ENCODE measurements at places on chromosomes 3 and 15.

DNA sequence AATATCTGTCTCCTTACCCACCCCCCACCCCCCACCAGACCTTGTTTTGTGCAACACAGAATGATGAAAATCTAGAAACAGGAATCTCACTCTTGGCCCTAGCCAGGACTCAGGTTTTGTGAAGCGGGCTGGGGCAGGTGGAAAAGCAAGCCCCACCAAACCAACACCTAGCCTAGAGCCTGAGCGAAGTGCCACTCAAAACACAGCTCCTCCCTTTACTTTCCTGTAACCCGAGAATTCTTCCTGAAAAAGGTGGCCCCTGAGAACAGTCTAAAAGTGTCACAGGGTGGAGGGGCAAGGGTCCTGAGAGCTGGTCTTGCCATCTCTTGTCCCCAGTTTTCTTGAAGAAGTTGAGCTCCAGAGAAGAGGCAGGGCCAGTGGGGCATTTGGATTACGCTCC, 17.4 kb upstream of the RPUSD3 start:
- DNase-seq, result no peak

DNA sequence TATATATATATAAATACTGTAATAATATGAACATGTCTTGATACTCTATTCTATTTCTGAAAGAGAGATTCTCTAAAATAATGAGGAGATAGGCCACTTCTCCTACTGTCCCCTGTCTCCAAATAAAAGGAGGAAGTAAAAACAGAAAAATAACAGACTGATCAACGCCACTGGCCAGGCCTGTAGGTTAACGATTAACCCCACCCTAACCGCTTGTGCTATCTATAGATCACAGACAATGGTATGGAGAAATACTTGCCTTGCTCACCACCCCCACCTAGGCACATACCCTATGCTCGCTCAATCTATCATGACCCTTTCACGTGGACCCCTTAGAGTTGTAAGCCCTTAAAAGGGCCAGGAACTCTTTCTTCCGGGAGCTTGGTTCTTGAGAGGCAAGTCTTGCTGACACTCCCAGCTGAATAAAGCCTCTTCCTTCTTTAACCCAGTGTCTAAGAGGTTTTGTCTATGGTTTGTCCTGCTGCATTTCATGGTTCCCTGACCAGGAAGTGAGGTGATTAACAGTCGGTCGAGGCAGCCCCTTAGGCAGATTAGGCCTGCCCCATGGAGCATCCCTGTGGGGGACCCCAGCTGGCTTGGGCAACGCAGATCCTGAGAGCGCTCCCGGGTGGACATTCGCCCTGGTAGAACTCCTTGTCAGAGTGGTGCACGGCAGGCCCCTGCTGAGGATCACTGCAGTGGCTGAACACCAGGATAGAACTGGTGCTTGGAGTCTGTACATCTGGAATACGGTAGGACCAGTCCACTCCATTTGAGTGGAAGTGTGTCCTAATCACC, 521.8 kb upstream of the CNTN3 start:
- DNase-seq, result no peak

- DNase-seq, result no peak
These were observed 8.7 kb downstream of the DLG1 start for GRCh38 chr3:197289726-197290125.

DNA sequence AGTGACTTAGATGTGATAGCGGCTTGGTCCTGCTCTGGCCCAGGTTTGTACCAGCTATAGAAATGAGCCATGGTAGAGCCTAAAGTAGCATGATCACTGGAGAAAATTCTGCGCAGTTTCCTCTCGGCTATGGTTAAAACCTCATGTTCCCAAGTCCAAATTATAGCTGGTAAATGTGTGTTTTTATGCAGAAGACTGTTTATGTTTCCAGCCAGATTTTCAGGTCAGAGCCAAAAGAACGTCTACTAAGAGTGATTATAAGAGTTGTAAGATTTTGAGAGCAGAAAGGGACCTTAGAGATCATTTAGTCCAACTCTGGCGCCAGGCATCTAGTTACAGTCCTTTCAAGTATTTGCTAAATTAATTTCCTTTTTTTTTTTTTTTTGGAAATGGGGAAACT, 333.7 kb downstream of the LPP start:
- no peak for DNase-seq

DNA sequence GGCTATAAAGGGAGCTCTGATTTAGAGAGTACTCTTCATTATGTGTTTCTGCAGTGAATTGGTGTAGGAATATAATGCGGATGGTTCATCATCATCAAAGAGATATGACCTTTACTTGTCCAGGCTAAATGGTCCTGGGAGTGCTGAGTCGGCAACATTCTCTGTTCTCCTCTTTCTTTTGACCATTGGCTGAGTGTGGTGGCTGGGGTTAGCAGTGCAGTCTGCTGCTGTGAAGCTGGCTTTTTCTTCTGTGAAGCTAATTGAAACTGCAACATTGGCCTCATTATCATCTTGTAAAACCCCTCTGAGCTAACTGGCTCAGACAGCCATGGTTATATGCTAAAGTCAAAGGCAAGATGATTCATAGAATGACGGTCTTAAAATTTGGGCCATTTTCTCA, 83.8 kb downstream of the THRB start:
- no peak for DNase-seq

GRCh38 chr3:5788496-5788895, 601.0 kb downstream of the EDEM1 start:
- DNase-seq, result no peak

DNA sequence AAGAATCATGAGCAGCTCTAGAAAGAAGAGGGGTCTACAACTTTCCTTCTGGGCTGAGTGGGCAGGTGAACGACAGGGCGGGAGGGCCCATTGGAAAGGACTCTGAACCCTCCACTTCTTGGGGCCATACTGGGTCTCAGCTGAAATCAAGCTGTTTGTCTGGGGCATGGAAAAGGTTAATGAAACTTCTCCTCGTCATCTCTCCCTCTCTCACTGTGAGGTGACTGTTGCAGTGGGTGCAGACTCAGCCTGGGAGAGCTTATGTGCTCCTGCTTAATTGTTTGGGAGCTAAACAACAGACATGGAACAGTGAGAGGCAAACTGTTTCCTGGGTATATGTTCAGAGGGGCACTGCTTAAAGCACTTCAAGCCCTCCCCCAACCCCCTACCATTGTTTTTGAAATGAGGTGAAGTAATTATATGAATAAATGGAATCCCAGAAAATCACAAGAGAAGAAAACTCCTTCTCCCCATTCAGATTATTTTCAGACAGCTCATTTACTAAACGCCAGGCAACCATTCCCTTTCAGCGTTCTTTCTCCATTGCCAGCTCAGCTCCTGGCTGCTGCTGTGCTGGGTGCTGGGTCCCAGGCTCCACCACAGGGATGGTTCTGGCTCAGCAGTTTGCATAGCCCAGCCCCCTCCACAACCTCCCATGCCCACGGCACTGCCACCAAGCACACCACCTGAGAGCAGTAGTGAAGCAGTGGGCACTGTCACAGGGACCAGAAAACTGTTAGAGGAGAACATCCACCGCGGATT, 444.9 kb upstream of the TBL1XR1 start:
- DNase-seq, result no peak
